DMS79 treated with DMSO at 0.1 percent for 48 hours (cell line): ENCODE measurements at places on chromosomes 7 and 10.

DNA sequence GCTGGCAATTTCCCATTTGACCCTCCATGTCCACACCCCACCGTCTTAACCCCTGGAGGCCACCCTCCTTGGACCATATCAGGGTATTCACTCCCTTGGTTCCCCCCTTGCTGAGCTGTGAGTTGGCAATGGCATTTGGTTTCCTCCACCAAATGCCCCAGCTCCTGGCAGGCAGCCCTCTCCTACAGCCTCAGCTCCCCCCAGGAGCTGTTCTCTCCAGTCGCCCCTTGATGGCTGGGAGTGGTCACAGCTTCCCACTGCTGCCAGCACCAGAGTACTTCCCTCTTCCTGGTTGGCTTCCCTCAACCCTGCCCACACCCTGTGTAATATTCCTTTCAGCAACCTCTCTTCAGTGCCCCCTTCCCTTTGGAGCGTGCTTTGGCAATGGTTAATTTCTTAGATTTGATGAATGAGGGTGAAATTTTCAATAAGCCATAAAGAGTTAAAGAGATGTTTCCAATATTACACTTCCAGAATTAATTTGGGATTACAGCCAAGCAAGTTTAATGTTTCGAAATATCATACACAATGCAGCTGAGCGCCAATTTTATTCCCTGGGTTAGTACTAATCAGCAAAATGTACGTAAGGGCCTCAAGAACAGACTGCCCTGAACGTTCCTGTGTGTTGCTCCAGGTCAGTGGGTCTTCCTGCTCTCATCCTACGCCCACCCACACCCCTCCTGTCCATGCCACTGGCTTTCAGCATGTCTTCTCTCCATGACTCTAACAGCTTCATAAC lies 207.1 kb upstream of the NFE2L3 start:
- no peak for DNase-seq

- DNase-seq, result no peak
Measured at GRCh38 chr10:107415446-107415845, 250.9 kb upstream of the SORCS1 start.

DNA sequence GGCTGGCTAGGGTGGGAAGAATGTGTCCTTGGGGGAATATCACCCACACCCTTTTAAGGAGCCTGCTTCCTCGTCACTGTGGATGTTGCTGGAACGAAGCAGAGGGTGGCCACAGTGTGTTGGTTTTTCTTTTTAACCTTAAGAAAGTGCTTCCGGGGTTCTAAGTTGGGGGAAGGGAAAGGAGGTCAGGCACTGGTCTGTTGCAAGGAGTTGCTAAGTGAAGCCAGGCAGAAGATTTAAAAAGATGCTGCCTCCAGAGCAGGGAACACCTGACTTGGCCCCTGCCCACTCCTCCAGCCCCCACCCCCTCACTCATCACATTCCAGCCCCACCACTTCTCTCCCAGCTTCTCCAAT lies 213.1 kb downstream of the EMX2 start:
- no peak for DNase-seq

- DNase-seq, result no peak
Measured at GRCh38 chr10:22251751-22252223, 34.0 kb upstream of the EBLN1 start.

- DNase-seq, result no peak
Measured at GRCh38 chr10:71088054-71088453, 124.3 kb upstream of the UNC5B start.

DNA sequence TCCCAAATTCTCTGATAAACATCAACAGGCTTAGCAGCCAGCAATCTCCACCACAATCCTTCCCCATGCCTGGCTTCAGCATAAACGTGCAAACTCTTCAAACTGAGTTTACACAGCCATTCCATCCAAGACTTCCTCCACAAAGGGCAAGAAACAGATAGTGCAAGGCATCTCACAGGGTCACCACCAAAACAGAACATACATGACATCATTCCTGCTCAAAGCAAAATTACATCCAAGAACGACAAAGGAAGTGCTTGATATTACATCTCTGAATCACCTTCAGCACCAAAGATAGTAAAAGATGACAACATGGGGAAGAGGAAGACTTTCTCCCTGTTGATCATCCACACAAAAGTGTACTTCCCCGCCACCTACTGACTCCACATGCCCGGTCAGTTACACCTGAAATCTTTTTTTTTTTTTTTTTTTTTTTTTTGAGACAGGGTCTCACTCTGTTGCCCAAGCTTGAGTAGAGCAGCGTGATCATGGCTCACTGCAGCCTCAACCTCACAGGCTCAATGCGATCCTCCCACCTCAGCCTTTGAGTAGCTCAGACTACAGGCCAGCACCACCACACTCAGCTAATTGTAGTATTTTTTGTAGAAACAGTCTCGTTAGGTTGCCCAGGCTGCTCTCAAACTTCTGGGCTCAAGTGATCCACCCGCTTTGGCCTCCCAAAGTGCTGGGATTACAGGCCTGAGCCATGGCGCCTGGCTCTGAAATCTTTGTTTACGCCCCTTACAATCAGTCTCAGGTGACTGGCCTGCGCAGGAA lies 127.5 kb downstream of the PARD3 start:
- DNase-seq, result no peak

DNA sequence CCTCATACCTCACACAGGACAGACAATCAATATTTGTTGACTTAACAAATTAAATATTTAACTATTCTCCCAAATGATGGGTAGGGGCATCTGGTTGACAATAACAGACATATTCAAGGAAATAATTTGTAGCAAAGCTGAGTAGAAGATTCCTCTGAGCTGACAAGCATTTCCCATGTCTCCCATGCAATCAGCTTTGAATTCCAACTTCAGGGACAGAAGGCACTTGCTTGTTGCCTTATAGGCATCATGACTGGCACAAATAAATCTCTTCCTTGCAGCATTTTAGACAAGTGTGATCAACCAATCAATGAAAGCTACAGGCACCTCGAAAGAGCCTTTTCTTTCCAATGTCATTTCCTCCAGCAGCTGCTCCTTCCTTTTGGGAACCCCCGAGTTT lies 146.0 kb downstream of the PDE1C start:
- no peak for DNase-seq

DNA sequence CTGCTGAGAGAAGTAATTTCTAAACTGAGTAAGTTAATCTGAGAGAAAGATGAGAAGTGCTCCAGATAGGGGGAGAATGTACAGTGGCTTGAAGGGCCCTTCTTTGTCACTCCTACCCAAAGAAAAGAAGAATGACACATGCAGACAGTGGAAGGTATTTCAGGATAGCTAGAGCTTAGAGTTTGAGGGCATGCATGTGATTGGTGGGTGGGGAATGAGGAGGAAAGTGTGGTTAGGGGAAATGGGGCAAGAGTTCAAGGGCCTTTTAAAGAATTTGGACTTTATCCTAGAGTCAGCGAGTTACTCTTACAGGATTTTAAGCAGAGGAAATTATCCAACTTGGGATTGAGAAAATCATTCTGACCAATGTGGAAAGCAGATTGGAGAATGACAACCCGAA lies 50.0 kb downstream of the ANLN start:
- DNase-seq, result no peak

- peak; percentile 86 for DNase-seq
Measured at GRCh38 chr7:76314042-76314721, 11.7 kb downstream of the HSPB1 start.

DNA sequence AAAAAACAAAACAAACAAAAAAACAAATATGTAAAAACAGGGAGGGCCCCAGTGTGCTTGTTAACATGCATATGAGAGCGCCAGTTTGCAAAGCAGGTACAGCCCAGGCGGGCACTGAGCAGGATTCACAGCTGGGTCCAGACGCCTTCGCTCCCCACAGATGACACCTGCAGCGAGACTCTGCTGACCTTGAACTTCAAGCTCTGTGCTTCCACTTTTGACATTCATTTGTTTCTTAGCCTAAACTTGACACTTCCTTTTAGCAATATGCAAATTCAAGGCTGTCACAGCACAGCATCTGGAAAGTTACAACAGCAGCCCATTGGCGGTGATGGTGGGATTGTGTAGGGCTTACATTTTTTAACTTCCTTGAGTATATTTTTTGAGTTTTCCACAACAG lies 88.8 kb upstream of the TNS3 start:
- DNase-seq, result no peak

- no peak for DNase-seq
Measured at GRCh38 chr7:112300072-112300471, 93.6 kb downstream of the ZNF277 start.

DNA sequence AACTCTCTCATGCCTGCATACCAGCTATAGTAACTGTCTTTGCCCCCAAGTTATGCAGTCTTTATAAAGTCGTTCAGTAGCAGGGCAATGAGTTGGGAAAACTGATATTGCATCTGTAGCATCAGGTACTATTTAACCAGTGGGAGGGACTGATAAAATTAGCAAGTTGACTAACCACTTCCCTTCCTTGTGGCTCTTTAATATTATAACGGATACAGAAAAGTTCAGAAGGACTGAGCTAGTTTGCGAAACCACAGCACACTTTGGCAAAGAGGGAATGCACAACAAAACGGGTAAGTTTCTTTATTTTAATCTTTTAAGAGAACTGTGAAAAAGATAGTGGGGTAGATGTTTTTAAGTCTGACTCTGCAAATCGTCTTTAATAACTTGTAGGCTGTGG lies 205.3 kb upstream of the HDAC9 start:
- no peak for DNase-seq

GRCh38 chr10:129470103-129470851 lies 3.2 kb downstream of the MGMT start:
- no peak for DNase-seq

- no peak for DNase-seq
Measured at GRCh38 chr10:99977916-99978315, 31.8 kb downstream of the DNMBP start.

GRCh38 chr7:121494516-121494915 lies 98.4 kb upstream of the FAM3C start:
- no peak for DNase-seq

- no peak for DNase-seq
Measured at GRCh38 chr7:21883069-21883468, 62.6 kb downstream of the CDCA7L start.

DNA sequence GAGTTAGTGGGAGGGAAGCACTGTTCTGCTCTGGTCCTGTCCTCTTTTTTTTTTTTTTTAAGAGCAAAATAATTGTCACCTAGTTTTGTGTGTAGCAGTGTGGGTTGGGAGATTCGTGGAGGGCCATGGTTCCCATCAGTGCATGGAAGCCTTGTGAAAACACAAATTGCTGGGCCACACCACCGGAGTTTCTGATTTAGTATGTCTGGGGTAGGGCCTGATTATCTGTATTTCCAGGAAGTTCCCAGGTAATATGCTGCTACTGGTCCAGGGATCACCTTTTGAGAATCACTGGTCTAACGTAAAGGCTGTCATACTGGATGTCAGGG lies 191.3 kb downstream of the GATA3 start:
- DNase-seq, result no peak

DNA sequence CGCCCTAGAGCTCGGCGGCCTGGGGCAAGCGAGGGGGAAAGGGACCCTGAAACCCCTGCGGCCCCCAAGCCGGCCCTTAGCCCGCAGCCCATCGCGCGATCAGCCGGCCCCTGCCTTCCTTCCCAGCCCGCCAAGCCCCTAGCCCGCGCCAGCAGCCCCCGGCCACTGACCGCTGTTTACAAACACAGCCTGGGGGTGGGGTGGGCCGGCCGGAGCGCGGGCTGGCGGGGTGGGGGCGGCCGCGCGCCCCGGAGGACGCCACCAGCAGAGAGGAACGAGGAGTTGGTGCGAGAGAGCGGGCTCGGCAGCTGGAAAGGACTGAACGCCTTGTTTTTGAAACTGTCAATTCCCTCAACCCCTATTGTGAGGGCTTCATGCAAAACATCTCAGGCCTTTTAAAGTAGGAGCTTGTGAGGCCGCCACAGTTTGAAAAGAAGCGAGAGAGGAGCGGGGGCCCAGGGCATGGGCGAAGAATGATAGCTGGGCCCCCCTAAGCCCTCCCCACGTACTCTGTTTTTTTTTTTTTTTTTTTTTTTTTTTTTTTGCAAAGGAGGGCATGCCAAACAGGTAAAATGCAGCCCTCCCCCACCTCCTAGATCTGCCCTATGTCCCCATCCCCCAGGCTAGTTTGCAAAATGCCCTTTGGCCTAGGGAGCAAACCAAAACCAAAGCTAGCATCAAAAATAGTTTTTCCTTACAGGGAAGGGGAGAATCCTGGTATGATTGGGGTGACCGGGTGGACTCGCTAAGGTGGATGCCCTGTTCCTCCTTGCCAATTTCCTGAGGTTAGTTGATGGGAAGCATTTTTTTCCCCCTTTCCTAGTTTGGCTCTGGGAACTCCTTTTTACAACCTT lies 15.0 kb downstream of the SKIDA1 start:
- no peak for DNase-seq

DNA sequence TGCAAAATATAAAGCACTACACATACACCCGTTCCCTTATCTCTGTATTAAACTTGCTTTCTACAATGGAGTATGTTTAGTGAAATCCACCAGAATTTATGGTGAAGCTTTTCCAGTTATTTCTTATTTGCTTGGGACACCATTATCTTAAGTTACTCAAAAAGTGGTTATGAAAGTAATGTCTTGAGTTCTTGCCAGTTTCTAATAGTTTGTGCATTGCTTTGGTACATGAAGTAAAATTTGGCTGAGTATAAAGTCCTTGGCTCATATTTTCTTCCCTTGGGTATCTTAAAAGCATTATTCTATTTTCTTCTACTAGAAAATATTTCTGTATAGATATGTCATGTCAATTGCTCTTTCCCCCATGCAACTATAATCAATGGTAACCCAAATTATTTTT lies 85.2 kb downstream of the POLR1F start:
- DNase-seq, result no peak

DNA sequence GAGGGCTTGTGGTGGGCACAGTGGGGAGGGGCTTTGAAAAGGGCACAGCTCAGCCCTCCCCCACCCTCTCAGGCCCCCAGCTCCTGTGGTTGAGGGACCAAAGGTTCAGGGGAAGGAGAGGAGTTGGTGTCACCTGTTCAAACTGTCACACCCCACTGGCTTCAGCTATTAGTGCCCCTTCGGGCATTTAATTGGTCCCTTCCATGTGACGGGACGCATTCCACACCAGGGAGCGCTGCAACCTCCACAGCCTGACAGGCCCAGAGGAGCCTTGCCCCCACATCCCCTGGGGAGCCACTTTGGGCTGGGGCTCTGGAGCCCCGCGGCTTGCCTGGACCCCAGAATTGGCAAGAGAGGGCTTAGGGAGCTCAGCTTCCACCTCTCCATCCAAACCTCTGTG lies 75.7 kb downstream of the C10orf105 start:
- DNase-seq, result no peak
